ENCODE measurements at places on chromosomes 7 and 10.
A peak's percentile ranks its signal among the peaks of the same experiment; 100 is the strongest.

DNA sequence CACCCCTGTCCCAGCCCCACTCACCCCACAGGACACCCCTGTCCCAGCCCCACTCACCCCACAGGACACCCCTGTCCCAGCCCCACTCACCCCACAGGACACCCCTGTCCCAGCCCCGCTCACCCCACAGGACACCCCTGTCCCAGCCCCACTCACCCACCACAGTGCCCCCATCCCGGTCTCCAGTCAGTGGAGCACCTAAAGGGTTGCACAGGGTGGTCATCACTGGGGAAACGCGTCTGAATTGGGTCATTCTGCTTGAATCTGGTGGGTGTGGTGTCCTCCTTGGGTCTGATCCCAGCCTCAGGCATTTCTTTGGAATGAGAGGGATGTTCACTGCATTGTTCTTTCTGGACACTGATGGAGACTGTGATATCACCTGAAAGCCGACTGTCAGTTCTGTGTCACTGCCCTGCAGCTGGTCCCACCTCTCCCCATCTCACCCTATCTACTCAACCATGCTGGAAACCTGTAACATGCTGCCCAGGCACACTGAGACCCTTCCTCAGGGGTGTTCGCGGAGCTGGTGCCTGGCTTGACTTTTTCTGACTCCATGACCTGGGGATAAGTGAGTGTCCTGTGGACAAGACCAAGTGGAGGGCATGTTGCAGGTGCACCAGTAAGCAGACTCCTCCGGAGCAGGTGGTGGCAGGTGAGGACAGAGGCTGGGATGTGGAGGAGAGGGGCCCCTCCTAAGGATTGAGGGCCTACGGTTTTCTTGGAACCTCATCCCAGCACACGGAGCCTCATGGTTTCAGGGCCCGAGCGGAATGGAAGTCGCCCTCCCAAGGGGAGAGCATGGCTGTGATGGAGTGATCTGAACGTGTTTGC is 262.5 kb upstream of the PPP2R2D start:
- DNase-seq = no peak

- no peak for DNase-seq
Measured at GRCh38 chr7:8818406-8818805, 385.0 kb downstream of the NXPH1 start.

DNA sequence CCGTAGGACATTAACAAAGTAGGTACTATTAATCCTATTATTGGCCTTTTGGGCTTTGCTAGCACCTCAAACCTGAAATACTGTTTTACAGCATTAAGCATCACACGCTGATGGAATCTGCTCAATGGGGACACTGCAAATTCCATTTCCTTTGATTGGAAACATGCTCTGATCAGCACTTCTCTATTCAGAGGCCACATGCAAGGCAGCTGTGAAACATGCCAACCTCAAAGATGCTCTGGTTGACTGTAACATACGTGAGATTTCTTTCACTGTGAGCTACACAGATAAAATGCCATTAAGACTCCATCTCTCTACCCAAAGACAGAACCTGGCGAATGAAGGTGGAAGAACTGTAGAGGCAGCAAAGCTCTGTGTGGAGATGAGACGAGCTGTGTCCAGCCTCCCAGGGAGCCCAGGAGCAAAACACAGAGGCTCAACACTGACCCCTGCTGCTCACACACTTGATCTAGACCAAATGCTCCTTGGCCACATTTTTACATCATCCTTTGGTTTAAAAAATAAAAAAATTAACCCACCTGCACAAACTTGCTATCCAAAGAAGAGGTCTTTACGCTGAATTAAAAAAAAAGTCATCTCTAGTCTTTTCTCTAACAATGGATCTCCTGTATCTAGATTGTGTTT is 8.0 kb downstream of the RSU1 start:
- DNase-seq = peak; percentile 25

GRCh38 chr10:734481-734880 is 45.0 kb upstream of the DIP2C start:
- DNase-seq = no peak

- no peak for DNase-seq
Measured at GRCh38 chr10:50379616-50380015, 128.3 kb upstream of the ASAH2 start.

DNA sequence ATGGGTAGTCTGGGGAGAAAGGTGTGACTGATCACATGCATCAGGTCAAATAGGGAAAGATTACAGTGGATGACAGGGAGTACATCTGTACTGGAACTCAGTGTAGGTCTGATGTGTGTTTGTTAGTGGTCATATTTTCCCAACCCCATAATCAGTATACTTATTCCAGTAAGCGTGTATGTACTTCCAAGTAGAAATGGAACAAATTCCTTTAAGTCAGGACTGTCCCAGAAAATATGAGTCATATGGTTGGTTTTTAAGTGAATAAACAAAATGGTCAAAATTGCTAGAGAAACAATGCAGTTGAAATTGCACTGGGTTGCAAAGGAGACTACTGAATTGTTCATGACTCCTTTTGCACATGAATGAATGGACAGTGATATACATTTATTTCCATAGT is 118.8 kb upstream of the MYO3A start:
- DNase-seq = no peak

- no peak for DNase-seq
Measured at GRCh38 chr10:43981232-43981631, 332.6 kb upstream of the ZNF32 start.

DNA sequence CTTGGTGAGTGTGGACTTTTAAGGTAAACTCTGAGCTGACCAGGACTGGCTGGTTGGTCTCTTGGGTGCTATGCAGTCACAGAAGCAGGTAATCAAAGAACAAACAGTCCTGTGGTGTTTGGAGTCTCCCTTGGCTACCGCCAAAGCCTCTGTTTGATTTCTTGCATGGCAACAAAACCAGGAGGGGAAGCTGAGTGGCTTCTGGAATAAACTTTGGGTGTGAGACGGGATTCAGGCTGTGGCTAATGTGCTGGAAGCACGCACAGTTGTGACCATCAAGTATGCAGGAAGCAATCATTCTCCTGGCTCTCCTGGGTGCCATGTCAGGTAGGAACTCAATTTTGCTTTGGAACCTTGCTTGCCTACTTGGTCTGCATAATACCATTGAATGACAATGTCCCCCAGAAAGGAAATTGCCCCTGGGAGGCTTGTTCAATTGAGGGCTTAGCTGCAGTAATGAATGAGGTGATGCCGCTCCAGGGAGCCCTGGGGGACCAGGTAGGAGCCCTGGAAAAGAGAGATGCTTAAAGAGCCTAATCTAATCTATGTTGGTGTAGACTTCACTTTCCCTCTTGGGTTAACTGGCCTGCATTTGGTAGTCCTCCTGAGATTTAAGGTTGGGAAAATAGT is at the start of gene CDHR3:
Gene CDHR3 (plus strand): TSS at position 227 of the 630 bp plus-strand sequence. CDS start 55 bp downstream, at position 282.
- no peak for DNase-seq

- DNase-seq = no peak
Measured at GRCh38 chr7:36185092-36185491, 32.0 kb downstream of the EEPD1 start.

- DNase-seq = peak; percentile 30
Measured at GRCh38 chr7:108181073-108181985, 51.2 kb upstream of the LAMB4 start.

- no peak for DNase-seq
Measured at GRCh38 chr7:141387521-141388217, 163.5 kb upstream of the AGK start.

- DNase-seq = no peak
Measured at GRCh38 chr7:71616217-71616616, 484.3 kb downstream of the GALNT17 start.

- DNase-seq = no peak
Measured at GRCh38 chr10:82463614-82464013, 588.6 kb downstream of the NRG3 start.

GRCh38 chr7:107610323-107610722 is 30.3 kb downstream of the BCAP29 start:
- DNase-seq = no peak

- DNase-seq = no peak
Measured at GRCh38 chr10:86708068-86708782, 39.9 kb downstream of the LDB3 start.

DNA sequence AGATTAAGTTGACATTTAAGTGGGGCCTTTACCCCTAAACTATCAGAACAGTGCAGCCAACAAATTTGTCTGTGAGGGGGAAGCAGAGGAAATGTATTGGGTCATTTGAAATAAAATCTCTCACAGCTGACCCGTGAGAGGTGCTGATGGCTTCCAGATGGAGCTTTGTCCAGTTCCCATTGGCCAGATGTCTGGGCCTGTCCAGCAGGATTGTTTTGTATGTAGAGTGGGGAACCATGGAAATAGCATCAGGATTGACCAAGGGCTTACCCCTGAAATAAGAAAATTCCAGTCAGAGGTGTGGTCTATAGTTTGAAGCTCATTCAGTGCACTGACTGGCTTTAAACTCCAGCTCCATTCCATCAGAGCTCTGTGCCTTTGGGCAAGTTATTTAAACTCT is 50.6 kb downstream of the INHBA start:
- no peak for DNase-seq

DNA sequence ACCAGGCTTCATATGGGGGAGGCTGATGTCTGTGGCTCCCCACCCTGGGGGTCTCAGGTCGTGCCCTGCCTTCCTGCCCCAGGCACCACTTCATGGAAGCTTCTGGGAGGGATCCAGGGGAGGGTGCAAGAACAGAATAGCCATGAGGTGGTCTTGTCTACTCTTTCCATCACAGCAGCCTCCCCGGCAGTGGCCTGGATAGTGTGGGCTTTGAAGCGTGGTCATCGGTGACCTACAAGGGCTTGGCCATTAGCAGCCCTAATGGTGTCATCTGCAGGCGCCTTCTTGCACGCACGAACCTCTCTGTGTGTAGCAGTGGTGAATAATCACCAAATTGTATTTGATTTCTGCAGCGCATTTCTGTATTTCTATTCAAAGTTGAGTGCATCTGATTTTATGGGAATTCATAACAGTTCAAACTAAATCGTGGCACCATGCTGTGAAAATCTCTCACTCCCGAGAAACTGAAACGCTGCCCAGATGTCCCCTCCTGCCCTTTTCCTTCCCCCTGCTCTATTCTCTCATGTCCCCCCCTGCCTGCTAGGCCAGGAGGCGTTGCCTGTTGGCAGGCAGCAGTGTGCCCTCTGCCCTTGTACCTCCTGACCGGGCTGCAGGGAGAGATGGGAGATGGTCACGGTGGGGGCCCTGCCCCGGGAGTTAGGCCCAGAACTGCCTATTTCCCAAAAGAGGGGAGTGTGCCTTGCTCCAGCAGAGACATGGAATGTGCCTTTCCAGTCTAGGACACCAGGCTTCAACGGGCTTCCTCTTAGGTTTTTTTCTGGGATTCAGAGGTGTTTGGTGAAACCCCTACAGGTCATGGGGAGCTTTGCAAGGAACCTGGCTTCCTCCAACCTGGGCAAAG is 34.8 kb downstream of the CDH23 start:
- peak; percentile 4 for DNase-seq

GRCh38 chr10:78778444-78779338 is 290.1 kb upstream of the ZMIZ1 start:
- no peak for DNase-seq

DNA sequence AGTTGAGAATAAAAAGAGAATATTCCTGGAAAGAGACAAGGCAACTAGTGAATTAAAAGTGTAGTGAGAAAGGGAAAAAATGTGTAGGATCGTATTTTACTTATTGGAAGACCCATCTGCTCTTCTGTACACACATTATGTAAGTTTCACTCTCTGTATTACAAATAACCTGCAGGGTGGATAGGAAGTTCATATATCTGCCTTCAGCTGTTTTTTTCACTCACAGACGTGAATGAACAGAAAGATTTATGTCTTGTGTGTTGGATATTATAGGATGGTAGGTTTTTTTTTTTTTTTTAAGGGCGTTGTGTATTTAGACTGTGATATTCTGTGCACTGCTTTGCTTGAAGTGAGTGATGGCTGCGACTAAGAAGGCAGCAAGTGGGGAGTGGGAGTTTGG is 266.5 kb downstream of the AUTS2 start:
- no peak for DNase-seq

- DNase-seq = no peak
Measured at GRCh38 chr10:21173802-21174714, 276.9 kb upstream of the NEBL start.

- DNase-seq = no peak
Measured at GRCh38 chr7:27992755-27993493, 187.7 kb downstream of the JAZF1 start.

- no peak for DNase-seq
Measured at GRCh38 chr10:6925146-6925545, 345.1 kb upstream of the PRKCQ start.

- DNase-seq = no peak
Measured at GRCh38 chr7:134804854-134805253, 25.4 kb downstream of the CALD1 start.

All from hepatic stellate cell (primary cell).